Stimulated activated CD4-positive, alpha-beta T cell treated with anti-CD3 and anti-CD28 coated beads, Interleukin-12 subunit alpha, Interleukin-12 subunit beta, amount 100 ng/mL, for 24 hours (primary cell): ENCODE measurements at places on chromosomes 5 and 9.

GRCh38 chr5:160375701-160376100, 5.3 kb upstream of the C1QTNF2 start:
- DNase-seq, result no peak

DNA sequence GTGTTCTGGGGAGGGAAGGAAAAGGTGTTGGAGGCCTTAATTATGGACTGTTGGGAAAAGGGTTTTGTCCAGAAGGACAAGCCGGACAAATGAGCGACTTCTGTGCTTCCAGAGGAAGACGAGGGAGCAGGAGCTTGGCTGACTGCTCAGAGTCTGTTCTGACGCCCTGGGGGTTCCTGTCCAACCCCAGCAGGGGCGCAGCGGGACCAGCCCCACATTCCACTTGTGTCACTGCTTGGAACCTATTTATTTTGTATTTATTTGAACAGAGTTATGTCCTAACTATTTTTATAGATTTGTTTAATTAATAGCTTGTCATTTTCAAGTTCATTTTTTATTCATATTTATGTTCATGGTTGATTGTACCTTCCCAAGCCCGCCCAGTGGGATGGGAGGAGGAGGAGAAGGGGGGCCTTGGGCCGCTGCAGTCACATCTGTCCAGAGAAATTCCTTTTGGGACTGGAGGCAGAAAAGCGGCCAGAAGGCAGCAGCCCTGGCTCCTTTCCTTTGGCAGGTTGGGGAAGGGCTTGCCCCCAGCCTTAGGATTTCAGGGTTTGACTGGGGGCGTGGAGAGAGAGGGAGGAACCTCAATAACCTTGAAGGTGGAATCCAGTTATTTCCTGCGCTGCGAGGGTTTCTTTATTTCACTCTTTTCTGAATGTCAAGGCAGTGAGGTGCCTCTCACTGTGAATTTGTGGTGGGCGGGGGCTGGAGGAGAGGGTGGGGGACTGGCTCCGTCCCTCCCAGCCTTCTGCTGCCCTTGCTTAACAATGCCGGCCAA, 19.1 kb downstream of the PTGES2 start:
- DNase-seq, result no peak

GRCh38 chr5:160064995-160065614, 54.1 kb downstream of the PWWP2A start:
- DNase-seq, result no peak

DNA sequence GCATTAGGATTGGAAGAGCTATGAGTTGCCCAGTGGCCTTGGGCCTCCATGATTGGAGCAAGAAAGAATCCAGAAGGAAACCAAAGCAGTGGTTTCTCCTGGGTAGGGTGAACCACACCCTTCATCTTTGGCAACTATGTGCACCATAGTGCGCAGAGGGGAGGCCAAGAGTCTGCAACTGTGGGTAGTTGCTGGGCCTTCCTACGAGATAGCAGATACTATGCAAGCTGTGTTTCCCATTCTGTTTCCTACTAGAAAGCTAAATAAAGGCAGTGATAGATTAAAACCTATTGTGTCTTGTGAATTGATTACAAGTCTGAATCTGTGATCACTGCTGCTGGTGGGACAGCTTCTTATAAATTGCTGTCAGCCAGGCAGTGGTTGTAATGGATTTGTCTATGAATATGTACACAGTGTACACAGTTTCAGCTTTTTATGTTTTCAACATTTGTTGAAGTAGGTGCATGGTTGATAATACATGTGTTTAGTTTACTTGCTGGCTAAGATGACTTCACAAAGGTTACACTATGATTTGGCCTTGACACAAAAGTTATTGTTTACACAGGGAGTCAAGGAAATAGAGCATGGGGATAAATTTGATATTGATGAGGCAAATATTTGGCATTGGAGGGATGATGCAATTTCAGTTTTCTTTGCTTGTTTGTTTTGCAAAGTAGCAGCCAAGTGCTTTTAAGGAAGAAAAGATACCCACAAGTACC, 23.7 kb upstream of the PDE8B start:
- DNase-seq, result no peak

DNA sequence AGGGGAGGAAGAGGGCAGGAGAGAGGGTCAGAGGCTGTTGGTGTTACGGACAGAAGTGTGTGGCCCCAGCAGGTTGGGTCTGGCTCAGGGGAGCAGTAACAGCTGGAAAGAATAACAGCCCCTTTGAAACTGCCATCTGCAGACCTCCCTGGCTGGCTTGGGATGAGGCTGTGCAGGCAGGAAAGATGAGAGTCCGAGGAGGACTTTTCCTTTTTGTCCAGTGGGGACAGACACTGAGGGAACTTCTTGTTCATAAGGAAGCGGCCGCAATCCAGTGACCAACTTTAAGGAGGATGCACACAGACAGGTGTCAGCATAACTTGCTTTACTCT, 14.8 kb upstream of the PLEKHG4B start:
- DNase-seq, result no peak
